ENCODE measurements at places on chromosomes 7 and 10.

DNA sequence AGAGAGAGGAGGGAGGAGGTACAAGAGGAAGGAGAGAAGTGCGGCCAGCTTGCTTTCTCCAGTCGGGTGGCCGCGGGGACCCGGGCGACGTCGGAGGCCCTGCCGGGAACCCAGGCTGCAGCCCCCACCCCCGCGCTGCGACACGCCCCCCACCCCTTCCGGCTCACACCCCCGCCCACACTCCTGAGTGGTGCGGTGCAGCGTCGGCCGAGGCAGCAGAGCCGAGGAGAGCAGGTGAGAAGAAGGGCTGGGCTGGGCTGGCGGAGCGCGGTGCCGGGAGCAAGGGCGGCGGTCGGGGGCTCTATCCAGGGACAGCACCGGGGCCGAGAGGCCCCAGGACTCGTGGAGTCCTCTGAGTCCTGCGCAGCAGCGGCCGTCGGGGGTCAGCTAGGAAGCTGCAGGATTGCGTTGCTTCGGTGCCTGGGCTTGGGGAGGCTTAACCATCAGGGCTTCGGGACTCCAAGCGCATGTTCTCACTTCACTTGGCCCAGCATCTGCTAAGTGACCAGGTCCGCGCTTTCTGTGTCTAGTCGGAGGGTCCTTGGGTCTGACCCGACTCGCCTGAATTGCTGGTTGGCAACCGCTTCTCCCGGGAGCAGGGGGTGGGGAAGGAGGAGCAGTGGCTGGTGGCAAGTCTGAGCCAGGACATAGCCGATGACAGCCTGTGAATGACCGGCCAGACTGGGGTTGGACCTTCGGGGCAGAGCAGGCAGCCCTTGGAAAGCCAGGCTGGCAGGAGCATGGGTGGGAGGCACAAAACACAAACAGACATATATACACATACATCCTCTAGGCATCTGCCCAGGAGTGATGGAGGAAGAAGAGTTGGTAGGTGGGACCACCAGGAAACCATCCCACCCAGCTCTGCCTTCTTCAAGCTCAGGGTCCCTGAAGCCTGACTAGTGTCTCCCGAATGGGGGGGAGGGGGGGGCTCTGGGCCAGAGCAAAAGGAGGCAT lies 683 bp downstream of the CHAT start:
- DNase-seq = no peak

DNA sequence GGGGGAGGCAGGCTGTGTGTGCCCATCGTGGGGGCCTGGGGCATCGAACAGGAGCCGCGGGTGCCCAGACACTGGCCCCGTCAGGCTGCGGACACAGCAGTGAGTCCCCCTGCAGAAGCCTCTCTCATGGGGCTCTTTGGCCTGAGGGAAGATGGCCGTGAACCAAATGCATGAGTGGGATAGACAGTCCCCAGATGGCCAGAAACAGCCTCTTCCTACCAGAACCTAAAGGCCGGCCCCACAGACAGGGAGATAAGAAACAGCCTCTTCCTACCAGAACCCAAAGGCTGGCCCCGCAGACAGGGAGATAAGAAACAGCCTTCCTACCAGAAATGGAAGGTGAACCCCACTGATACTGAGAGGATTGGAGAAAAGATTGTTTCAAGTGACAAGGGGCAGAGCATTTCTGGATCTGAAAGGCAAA lies 16.6 kb downstream of the IDI2 start:
- no peak for DNase-seq

DNA sequence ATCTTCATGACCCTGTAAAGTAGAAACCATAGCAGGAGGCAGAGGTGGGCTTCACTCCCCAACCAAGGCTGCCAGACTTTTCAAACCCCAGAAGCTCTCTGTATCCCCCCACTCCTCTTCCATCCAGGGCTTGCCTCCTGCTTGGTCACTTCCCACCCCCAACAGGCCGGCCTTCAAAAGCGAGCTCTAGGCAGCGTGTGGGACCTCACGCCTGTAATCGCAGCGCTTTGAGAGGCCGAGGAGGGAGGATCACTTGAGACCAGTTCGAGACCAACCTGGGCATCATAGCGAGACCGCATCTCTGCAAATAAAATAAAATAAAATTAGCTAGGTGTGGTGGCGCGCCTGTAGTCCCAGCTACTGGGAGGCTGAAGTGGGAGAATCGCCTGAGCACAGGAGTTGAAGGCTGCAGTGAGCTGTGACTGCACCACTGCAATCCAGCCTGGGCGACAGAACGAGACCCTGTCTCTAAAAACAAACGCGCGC lies 743 bp upstream of the POR start:
- DNase-seq = no peak

DNA sequence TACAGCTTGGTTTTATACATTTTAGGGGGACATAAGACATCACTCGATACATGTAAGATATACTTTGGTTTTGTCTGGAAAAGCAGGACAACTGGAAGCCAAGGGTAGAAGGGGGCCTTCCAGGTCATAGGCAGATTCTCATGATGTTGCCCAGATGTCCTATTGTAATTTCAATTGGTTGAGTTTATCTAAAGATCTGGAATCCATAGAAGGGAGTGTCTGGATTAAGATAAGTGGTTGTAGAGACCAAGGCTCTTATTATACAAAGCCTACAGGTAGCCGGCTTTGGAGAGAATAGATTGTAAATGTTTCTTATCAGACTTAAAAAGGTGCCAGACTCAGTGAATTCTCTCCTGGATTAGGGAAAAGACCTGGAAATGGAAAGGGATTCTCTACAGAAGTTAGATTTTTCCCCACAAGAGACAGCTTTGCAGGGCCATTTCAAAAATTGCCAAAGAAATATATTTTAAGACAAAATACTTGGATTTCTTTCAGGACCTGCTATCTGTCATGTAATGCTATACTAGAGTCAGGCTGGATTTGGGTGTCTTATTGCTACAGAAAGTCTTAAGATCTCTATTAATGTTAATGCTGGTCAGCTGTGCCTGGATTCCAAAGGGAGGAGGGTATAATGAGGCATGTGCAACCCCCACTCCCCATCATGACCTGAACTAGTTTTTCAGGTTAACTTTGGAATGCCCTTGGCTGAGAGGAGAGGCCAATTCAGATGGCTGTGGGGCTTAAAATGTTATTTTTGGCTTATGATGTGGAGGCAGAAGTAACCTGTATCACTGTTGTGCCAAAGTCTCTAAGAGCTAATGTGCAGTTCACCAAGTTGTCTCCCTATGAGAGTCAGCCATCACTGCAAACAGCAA lies 511.1 kb upstream of the C7orf33 start:
- no peak for DNase-seq

- no peak for DNase-seq
Observed at GRCh38 chr10:56095506-56096225, 265.4 kb downstream of the ZWINT start.

GRCh38 chr7:90180011-90180585 lies 25.8 kb downstream of the STEAP1 start:
- no peak for DNase-seq

DNA sequence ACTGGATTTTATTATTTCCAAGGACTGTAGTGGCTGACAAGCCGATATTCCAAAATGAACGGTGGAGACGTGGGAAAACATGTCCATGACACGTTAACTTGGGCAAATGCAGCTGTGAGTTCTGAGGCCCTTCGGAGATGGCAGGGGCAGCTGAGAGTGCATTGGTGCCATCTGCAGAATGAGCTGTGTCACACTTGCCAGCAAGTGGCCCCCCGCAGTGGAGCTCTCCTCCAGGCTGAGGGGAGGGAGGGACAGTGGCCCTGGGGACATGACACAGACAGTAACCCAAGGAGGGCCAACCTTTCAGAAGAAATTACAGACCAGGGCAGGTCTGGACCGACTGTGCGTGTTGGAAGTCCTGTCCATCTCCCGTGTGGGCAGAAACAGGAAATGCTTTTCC lies 139.4 kb downstream of the SVIL start:
- DNase-seq = no peak

Measured in GM04503 (cell line).